ENCODE measurements at places on chromosomes 2 and 18.

DNA sequence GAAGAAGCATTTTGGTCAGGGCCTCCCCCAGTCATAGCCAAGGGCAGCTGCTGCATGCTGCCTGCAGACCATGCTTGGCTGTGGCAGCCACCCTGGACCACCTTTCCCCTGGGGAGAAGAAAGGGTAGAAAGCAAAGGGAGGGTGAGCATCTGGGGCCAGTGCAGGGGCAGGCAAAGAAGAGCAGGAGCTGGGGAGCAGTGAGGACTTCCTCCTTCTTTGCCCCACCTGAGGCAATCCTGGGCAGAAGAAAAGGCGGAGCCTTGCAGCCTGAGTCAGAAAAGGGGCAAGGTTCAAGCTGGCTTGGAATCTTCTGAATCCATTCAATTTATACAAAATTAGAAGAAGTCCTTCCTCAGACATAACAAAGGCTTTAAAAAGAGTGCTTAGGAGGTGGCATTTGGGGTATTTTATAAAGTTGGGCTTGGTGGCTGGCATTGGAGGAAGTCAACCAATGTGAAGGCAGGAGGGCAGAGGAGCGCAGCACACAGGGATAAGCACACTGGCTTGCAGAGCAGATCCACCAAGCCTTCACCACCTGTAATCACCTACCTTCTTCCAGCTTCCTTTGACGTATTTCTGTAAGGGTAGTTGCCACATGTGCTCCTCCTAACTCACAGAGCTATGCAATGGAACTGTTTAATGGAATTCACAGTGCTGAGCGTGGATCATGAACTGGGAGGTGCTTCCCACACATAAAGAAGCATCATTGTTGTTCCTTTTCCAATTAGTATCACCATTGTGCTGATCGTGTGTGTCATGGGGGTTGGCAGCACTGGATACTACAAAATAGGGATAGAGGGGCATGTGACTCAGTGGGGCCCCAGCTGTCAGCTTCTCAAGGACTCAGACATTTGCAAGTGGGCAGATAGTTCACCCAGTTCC is 154.4 kb upstream of the EPAS1 start:
- DNase-seq, result no peak

DNA sequence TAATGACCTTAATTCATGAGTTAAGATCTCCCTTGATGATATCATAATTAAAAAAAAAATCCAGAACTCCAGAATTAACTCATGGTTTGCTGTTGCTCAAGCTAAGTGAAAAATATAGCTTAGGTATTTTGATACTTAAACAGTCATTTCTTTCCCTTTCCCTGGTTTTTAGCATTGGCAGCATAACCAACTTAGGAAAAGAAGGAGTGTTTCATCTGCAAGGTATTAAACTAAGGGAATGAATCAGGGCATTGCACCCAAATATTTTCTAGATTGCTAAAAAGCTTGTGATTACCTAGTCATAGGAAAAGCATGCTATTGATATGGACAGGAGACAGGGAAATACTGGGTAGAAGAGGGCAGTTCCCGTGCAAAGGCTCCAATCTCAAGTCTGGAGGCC is 207.2 kb downstream of the LRP1B start:
- no peak for DNase-seq

- DNase-seq, result no peak
These were observed 4.9 kb upstream of the ST3GAL5 start for GRCh38 chr2:85893428-85894258.

DNA sequence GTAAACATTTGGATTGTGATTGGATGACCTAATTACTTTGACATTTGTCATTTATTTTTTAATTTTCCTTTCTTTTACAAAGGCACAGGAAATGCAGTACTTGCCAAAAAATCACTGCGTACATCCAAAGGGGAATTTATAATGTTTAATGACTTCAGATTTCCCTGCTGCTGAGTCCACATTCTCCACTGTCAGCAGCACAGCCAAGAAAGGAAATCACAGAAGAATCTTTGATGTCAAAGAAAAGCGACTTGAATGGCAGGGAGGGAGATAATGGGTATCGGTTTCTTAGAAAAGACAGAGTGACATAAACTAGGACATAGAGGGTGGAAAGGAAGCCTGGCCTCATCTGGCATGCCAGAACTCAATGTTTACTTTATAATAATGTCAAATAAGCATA is 41.4 kb upstream of the COPS8 start:
- no peak for DNase-seq

DNA sequence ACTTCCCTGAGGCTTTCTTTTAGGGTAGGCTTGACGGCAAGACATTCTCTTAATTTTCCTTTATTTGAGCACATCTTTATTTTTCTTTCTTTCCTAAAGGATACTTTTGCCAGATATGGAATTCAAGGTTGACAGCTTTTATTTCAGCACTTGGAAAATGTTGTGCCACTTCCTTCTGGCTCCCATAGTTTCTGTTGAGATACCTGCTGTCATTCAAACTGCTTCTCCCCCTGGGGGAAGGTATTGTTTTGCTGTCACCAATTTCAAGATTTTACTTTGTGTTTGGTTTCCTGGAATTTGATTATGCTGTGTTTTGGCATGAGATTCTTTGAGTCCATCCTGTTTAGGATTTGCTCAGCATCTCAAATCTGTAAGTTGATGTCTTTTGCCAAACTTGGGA is 39.1 kb upstream of the TWIST2 start:
- no peak for DNase-seq

DNA sequence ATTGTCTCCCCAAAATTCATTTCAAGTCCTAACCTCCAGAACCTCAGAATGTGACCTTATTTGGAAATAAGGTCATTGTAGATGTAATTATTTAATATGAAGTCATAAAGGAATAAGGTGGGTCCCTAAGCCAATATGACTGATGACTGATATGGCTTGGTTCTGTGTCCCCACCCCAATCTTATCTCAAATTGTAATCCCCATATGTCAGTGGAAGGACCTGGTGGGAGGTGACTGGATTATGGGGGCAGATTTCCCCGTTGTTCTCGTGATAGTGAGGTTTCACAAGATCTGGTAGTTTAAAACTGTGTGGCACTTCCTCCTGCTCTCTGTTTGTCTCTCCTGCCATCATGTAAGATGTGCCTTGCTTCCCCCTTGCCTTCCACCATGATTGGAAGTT is 43.0 kb upstream of the BCL11A start:
- no peak for DNase-seq

- DNase-seq, result no peak
These were observed 47.7 kb downstream of the ACTR2 start for GRCh38 chr2:65275141-65275915.

DNA sequence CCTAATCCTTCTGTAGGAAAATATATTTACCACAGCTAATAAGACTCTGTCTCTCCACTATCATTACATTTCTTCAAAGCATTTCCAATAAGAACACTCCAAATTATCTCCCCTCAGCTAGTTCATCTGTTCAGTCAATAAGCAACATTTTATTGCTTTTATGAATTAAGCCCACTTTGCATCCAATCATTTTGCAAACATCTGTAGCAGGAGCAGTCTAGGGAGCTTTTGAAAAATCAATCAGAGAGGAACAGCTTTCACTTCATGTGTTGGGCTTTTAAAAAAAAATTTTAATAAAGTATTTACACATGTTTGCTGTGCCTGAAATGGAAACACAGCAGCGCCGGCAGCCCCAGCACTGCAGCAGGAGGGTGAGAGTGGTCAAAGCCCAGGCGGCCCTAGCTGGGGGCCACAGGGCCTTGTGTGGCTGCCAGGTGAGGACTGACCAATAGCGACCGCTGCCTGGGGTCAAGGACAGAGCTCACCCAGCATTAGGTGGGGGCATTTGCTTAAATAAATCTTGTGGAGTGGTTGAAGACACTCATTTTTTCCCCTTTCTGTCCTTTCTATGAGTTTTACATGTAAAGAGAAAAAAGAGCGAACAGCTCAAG is 250.7 kb downstream of the RNF144A start:
- no peak for DNase-seq

GRCh38 chr2:132478461-132479105 is 62.0 kb downstream of the GPR39 start:
- DNase-seq, result no peak

- DNase-seq, result peak; percentile 5
These were observed 51.1 kb downstream of the LPIN2 start for GRCh38 chr18:2961821-2962220.

- DNase-seq, result no peak
These were observed 42.8 kb downstream of the ATP6V1C2 start for GRCh38 chr2:10764096-10764785.

DNA sequence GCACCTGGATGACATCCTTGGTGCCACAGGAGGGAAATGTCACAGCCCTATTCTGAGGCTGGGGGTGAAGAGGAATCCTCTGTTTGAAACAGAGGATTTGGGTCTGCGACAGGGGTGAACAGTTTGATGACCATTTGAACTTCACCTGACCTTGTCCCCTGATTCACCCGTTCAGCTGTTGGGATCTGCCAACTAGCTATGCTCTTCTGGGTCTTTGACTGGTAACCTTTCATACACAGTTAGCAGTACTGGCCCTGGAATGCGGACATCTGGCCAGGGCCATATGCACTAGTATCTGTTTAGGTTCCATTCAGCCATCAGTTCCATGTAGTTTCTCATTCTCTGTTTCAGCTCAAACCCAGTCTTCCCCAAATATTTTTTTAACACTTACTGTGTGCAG is 72.6 kb upstream of the MCFD2 start:
- DNase-seq, result no peak

GRCh38 chr2:200119236-200119635 is 163.9 kb downstream of the MAIP1 start:
- DNase-seq, result no peak

DNA sequence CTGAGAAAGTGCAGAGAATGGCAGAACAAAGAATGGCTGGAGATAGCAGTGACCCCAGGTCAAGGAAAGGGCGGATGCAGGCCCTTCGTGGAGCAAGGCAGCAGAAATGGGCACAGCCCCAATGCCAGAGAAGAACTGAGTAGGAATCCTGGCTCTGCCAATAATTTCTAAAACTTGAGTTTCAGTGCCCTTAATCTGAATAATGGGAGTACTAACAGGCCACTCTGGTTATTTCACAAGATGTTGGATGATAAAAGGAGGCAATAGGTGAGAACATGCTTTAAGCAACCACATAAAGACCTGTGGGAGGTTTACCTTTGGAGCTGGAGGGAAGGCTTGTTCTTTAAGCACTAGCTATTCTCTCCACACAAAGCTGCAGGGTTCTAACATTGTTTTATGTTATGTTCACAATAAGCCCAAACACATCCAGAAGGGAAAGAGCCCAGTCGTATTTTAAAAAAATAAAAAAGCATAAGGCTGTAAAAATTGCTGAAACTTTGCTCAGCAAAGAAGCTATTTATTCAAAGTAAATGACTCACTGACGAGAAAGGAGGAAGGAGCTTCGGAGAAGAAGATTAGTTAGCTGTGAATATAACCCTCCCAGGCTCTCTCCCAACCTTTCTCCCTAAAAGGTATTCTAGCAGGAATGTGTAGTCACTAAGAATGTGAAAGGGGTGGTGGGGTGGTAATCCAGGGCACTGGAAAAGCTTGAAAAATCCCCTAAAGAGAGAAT is 470.2 kb downstream of the TXNL1 start:
- no peak for DNase-seq

GRCh38 chr18:27278131-27278530 is 93.0 kb upstream of the CHST9 start:
- DNase-seq, result no peak

GRCh38 chr18:26097563-26097962 is 7.2 kb upstream of the SS18 start:
- no peak for DNase-seq

DNA sequence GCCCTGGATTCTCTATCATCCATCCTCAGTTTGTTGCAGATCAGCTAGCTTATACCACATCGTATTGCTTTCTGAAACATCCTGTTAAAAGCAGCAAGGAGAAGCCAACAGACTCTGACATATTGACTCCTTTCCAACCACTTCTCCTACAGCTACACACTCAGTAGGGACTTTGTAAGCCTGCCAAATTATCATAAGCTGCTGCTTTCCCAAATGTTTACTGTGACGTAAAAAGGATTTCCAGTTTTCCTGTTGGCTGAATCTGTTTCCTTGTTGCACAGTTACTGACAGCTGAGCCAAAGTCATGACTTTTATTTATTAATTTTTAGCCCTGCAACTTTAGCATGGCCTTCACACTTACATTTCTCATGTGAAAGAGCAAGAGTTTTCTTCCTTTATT is 294.3 kb downstream of the KCNJ3 start:
- DNase-seq, result no peak

DNA sequence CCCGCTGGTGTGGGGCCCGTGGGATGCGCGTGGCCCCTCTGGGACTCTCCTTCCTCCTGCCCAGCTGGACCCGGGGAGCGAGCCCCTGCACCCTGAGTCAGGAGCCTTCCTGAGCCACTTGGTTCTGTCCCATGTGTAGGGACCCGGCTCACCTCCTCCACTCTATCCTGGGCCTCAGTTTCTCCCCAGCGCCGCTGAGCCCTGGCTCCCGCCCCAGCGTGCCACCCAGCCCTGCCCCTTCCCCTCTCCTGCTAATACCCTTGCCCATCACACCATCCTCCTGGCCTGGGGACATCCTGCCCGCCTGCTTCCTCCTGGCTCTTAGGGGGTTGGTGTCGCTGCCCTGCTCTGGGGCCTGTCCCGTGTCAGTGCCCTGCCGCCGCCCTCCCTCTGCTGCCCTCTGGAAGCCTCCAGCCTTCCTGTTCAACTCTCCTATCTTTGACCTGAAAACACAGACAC is 24.8 kb downstream of the GPC1 start:
- DNase-seq, result no peak

- no peak for DNase-seq
These were observed 823.2 kb upstream of the ID2 start for GRCh38 chr2:7858624-7859023.

GRCh38 chr18:24633121-24633520 is 172.7 kb downstream of the HRH4 start:
- DNase-seq, result no peak

DNA sequence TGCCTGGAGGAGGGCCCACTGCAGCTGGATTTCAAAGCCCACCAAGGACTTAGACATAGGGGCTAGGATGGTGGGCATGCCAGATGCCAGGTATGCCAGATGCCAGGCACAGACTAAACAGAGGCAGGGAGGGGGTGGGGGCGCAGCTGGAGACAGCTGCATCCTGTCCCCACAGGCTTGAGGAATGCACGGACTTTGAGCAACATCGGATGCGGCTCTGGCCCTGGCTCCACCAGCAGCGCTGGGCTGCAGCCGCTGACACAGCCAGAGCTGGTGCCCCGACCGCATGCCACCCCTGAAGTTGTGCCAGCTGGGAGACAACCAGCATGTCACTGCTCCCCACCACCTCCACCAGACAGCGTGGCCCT is 39.5 kb downstream of the AQP12A start:
- no peak for DNase-seq

- no peak for DNase-seq
These were observed 23.6 kb downstream of the THADA start for GRCh38 chr2:43572244-43572643.

DNA sequence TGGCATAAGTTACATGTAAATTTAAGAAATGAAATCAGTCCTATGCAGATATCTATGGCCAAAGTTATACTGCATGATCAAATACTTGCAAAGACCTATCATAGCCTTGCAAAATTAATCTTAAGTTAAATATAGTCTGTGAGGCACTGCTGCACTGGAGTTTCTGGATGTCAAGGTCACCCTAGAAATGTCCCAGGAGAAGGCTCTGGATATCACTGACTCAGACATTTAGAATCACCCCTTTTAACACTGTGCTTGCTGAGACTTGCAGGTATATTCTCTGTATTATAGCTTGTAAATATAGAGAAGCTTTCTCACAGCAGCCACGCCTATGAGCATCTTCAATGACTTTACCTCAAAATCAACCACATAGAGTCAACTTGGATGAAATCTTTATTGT is 51.5 kb downstream of the ETAA1 start:
- no peak for DNase-seq

- DNase-seq, result no peak
These were observed 63.7 kb upstream of the POU3F3 start for GRCh38 chr2:104790100-104790811.

- no peak for DNase-seq
These were observed 6.7 kb downstream of the SCYGR3 start for GRCh38 chr2:227607941-227608340.
